Amniotic epithelial cell (primary cell): ENCODE measurements at places on chromosomes 7 and 10.

GRCh38 chr10:103663236-103663635, 169.7 kb downstream of the NEURL1 start:
- DNase-seq: no peak

DNA sequence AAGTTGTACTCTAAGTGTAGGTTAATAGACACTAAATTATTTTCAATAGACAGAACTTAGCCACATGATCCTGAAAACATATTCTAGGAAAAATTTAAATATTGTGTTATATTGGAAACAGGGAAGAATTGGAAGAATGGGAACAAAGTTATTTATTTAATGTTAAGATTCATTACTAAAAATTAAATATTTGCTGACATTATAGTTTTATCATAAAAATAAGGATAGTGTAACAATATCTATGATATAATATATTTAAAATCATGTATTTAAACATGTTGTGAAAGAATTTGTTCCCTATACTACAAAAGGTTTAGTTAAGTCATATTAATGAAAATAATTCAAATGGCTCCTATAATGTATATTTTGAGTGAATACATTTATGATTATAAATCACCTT, 120.1 kb upstream of the TEX47 start:
- no peak for DNase-seq

DNA sequence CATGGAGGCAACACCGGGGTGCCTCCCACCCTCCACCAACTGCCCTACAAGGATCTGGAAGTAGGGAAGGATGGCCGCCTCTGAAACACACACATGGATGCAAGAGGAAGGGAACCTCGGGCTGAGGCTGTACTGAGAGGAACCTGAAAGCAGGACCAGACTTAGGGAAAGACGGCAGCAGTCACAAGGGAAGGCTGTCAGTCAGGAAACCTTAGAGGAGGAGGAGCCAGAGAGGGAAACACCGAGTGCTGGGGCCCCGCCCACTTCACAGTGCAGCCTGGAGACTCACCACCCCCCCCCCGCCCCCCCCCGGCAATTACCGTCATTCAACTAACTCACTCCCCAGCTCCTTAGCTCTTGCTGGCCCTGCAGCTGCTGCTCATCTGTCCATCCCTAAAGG, 2.5 kb downstream of the CYREN start:
- DNase-seq: no peak

GRCh38 chr7:21330462-21331178, 97.3 kb upstream of the SP4 start:
- no peak for DNase-seq

DNA sequence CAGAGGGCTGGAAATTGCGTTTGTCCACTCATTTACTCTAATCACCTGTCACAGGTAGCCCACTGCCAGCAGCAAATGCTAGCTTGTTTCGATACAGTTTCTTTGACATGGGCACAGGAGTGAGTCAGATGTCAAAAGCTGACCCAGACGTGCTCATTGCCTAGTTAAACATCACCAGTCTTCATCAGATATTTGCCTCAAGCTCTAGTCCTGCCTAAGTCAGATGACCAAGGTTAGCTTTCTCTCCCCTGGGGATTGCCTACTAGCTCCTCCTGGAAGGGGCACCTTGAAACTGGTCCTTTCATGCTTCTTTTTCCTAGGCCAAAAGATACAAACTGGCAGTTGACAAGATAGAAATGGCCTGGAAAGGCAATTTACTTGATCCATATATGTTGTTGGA, 35.2 kb downstream of the GPAM start:
- DNase-seq: no peak

- peak; percentile 82 for DNase-seq
These were observed 41.9 kb upstream of the PSMG3 start for GRCh38 chr7:1611708-1612241.

GRCh38 chr10:102401735-102402511, 6.4 kb downstream of the NFKB2 start:
- peak; percentile 57 for DNase-seq

DNA sequence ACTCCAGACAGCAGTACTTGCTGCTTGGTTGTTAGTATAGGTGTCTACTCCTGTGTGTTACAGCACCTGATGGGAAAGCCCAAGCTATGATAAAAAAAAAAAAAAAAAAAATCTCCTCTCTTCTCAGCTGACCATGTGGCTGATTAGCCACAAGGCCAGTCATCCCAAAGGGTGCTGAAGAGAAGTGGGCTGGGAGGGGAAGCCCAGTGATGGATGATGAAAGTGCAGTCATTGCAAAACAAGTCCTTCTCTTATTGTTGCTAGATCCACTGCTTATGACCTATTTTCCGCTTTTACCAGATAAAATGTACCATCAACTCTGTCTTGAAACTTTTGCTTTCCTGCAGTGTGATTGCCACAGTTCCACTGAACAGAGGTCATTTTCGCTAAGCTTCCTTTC, 1092.5 kb upstream of the C7orf33 start:
- peak; percentile 74 for DNase-seq

- DNase-seq: peak; percentile 69
These were observed 39.8 kb upstream of the EPC1 start for GRCh38 chr10:32386623-32387260.

DNA sequence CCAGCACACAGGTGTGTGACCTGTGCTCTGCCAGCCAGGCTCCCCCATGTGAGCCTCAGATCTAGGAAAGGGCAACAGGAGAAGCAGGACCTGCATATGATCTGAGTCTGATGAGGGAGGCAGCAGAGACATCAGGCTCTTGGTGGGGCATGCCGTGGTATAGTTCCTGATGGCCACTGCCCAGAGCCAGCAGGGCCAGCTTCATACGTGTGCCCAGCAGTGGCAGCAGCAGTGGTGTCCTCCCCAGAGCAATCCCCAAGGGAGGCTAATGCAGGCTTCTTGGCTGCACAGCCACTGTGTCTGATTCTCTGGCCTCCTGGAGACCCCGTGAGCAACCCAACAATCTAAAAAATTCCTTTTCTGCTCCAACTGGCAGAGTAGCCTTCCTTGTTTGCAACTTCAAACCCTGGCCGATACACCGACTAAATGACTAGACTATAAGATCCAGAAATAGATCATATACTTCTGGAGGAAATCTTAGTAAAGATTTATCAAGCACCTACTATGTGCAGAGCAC, 230.6 kb upstream of the ZMIZ1 start:
- no peak for DNase-seq

GRCh38 chr10:117734731-117735405, 192.3 kb downstream of the EMX2 start:
- no peak for DNase-seq

DNA sequence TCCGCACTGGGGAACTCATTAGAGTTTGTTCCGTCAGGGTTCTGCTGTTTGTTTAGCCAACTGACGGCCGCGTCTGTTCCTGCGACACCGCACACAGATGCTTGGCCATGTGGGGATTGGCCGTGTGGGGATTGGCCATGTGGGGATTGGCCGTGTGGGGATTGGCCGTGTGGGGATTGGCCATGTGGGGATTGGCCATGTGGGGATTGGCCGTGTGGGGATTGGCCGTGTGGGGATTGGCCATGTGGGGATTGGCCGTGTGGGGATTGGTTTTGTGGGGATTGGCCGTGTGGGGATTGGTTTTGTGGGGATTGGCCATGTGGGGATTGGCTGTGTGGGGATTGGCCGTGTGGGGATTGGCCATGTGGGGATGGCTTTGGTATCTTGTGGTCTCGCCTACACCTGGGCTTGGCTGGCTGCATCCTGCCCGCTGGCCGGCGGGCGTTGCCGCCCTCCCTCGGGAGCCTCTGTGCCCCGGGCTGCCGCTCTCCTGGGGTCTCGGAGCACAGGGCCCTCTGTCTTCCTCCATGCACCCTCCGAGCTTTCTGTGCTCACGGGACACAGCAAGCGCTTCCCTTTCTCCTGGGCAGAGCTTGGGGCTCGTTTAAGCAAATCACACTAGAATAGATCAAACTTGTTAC, 62.5 kb downstream of the NKX6-2 start:
- no peak for DNase-seq

DNA sequence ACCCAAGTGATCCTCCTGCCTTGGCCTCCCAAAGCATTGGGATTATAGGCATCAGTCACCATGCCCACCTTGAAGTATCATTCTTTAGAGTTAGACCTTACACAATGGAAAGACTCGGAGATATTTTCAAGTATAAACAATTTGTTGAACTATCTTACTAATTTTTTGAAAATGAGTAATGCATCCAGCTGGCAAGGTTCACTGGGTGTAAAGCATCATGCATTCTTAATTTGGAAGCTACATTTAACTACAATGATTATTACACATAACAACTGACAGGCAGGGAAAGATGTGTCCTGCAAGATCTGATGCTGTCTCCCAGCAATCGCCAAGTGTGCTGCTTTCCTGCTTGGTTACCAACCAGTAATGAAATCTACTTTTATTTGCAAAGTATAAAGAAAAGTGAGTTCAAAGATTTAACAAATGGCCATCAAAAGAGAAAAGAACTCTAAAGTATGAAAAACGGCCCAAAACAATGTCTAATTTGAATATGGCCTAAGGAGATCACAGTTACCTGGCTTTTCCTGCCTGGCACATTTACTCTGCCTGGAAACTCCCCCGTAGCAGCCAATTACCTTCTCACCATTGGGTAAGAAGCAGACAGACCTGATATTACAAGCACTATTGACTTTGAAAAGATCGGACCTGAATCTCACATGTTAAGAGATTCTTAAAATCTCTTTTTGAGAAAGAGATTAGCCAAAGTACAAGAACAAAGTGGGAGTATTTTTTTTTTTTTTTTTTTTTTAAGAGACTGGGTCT, 59.3 kb upstream of the NMT2 start:
- DNase-seq: peak; percentile 23

DNA sequence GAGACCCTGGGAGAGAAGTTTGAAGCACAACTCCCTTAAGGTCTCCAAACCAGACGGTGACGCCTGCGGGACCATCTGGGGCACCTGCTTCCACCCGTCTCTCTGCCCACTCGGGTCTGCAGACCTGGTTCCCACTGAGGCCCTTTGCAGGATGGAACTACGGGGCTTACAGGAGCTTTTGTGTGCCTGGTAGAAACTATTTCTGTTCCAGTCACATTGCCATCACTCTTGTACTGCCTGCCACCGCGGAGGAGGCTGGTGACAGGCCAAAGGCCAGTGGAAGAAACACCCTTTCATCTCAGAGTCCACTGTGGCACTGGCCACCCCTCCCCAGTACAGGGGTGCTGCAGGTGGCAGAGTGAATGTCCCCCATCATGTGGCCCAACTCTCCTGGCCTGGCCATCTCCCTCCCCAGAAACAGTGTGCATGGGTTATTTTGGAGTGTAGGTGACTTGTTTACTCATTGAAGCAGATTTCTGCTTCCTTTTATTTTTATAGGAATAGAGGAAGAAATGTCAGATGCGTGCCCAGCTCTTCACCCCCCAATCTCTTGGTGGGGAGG, 10.8 kb downstream of the SERPINE1 start:
- DNase-seq: peak; percentile 70

DNA sequence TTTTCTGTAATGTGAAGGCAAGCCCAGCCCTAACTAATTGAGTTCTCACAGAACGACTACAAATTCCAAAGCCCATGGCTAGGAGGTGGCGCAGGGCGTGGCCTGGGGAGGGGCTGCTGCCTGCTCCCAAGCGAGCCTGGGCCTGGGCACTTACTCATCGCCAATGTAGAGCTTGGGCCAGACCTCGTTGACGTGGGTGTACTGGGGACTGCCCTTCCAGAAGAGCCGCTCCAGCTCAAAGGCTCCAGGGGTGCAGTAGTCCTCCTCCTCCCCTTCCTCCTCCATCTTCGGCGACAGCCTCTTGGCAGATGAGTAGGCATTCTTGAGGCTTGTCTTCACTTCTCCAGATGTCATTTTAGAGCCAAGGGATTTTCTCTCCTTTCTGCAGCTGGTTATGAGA, 53.3 kb upstream of the SAMD8 start:
- peak; percentile 27 for DNase-seq

GRCh38 chr10:123445261-123445775, 220.8 kb upstream of the GPR26 start:
- DNase-seq: no peak

- peak; percentile 29 for DNase-seq
These were observed 81.4 kb upstream of the LAMB4 start for GRCh38 chr7:108211382-108212201.

DNA sequence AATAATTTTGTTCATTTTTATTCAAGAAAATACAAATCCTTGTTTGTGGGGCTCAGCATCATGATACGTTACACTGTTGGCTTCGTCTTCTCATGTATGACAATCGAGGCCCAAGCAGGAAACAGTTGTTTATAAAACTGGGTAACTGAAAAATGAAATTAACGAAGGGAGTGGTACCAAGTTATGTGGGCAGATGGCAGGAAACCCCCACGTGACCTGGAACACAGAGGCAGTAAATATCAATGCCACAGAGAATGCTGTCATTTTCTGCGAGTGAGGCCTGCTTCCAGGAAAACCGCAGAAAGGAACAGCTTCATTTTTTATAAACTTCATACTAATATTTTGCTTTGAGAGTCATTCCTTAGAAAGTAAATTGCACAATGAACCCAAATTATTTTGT, 201.0 kb upstream of the ADARB2 start:
- DNase-seq: no peak

DNA sequence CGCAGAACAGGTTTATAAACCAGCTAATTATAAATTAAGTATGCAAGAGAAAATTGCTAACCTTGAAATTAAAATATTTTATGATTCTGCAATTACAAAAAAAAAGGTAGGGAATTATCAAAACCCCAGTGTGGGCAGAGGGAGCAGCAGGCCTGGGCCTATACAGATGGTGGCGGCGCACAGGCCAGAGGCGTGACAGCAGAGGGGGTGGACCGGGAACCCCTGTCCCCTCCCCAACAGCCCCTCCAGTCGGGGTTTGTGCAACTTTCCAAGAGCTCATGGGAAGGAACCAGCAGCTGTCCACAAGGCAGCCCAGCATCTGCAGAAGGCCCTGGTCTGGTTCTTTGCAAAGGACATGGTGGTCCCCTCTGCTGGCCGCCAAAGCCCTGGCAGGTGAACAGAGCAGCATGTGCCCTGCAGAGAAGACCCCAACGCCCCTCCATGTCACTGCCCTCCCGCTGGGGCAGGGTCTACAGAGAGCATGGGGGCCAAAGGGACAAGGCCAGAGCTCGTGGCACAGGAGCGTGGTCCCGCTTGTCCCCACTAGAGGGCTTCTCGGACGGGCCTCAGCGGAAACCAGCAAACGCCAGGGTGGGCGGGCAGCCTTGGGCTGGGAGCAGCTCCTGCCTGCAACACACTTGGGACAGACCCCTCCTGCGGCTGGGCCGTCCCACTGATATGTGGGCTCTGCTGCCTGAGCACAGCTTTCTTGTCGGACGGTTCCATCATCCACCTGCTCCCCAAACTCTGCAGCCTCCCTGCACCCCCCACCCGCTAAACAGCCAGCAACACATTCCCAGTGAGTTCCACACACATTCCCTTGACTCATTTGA, 75.1 kb downstream of the EBF3 start:
- DNase-seq: no peak
